Right renal cortex interstitium (tissue), 3 donors: ENCODE measurements at places on chromosomes 5 and 9.

DNA sequence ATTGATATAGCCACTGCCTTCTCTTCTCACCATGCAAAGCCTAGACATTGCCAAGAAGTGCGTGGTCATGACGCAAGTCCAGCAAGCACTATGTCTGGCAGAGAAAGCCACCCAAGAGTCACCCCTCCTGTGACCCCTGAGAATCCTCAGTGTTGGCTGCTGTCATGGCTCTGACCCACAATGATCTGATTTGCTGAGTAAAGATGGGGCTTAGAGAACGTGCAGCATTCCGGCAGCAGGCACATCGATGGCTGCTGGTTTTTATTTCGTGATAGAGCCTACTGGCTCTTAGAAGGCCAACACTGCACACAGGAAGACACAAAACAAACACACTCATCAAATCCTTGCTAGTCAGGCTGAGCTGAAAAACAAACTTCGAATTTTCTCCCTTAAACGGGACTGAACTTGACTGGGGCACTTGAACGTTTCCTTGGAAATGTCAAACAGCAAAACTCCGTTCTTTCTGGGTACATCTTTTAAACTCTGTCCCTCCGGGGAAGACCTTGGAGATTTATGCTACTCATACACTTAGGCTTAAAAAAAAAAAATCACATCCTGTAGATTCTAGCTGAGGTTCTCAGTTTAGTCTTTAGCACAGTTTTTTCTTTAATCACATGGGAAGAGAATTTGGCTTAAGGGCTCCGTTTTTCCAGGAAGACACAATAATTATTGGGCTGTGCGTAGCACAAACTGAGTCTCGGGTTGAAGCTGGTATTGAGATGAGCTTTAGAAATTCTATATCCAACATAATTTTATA is 88.2 kb upstream of the BASP1 start:
- DNase-seq = no peak

GRCh38 chr9:21965401-21965951 is 28.7 kb downstream of the CDKN2A start:
- DNase-seq = no peak

GRCh38 chr9:97908705-97909104 is 13.6 kb downstream of the TRMO start:
- no peak for DNase-seq

GRCh38 chr5:123571927-123572326 is 60.0 kb downstream of the CSNK1G3 start:
- no peak for DNase-seq
